ENCODE measurements at places on chromosomes 16 and 17.

DNA sequence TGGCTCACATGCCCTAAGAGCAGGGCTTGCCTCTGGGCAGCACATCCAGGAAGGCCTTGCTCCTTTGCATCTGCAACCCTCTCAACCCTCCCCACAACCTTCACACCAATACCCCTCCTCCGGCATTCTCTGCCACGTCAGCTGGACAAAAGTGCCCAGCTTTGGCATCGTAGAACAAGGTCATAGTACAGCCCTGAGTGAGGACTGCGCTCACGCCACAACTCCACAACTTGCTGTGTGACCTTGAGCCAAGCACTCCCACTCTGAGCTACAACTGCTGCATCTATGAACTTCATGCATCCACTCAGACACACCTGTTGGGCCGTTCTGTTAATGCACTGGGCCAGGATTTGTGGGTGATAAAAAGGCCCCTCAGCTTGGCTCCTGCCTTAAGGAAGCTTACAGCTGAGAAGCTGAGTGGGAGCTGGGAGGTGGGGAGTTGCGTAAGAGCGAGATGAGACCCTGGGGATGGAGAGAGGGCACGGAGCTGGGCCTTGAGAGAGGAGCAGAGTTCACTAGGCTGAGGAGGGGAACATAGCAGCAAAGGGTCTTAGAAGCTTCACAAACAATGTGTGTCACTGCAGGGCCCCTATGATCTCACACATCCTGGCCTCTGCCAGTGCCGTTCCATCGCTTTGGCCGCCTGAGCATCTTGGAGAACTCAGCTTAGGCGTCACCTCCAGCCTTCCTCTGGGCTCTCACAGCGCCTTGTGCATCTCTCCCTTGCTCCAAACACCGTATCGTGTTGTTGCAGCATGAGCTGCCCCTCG, 8.6 kb upstream of the MRC2 start:
- no peak for DNase-seq

GRCh38 chr16:31352376-31353115, 2.4 kb upstream of the ITGAX start:
- DNase-seq: no peak

GRCh38 chr17:80327518-80327917, 66.9 kb downstream of the RNF213 start:
- no peak for DNase-seq

DNA sequence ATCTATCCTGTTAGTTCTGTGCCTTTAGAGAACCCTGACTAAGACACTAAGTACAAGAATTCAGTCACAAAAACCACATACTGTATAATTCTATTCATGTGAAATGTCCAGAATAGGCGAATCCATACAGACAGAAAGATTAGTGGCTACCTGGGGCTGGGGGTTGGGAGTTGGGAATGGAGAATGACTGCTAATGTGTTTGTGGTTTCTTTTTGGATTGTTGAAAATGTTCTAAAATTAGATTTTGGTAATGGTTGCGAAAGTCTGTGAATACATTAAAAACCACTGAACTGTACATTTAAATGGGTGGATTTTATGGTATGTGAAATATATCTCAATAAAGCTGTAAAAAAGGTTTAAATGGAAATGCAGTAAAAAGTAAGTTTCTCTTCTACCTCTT, 80.4 kb upstream of the AKTIP start:
- DNase-seq: no peak

DNA sequence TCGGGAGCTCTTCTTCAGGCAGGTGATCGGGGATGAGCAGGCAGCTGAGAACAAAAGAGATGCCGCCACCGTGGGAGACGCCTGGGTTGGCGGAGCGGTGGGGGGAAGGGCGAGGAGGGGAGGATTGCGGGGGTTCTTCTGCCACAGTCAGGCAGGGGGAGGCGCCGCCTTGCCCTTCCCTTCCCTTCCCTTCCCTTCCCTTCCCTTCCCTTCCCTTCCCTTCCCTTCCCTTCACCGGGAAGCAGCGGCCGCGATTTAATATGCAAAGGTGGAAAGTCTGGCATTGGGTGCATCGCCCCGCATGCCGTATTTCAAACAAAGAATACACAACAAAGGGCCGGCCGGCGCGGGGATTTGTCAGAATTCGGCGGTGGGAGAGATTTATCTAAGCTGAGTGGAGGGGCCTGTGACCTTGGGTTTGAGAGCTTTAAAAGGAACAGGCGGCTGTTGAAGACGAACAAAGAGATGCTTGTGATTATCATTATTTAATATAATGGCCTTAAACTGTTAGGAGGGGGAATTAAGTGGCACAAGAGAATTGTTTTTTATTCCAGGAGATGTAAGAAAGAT, 262.3 kb upstream of the TNRC6C start:
- no peak for DNase-seq

GRCh38 chr16:74743668-74744299, 30.8 kb downstream of the FA2H start:
- DNase-seq: peak; percentile 65

DNA sequence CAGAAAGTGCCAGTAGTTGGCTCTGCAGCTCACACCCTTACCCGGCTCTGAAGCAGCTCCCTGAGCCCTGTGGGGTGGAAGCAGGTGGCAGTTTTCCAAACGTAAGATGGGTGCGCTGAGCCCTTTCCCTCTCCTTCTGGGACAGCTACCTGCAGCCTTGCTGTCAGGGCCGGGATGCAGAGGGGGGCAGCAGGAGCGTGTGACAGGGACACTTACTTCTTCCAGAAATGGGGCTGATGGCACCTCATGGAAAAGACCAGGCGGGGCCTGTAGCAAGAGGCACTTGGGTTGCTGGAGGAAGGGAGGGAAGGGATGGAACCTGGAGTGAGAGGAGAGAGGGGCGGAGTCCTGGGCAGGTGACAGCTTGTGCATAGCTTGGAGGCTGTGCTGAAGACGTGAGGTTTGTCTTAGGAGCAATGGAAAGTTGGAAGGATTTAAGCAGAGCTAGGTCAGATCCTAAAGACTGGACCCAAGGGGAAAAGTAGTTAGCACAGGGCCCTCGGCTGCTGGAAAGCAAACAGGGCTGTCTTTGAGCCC, 216.8 kb upstream of the RPL38 start:
- DNase-seq: no peak

DNA sequence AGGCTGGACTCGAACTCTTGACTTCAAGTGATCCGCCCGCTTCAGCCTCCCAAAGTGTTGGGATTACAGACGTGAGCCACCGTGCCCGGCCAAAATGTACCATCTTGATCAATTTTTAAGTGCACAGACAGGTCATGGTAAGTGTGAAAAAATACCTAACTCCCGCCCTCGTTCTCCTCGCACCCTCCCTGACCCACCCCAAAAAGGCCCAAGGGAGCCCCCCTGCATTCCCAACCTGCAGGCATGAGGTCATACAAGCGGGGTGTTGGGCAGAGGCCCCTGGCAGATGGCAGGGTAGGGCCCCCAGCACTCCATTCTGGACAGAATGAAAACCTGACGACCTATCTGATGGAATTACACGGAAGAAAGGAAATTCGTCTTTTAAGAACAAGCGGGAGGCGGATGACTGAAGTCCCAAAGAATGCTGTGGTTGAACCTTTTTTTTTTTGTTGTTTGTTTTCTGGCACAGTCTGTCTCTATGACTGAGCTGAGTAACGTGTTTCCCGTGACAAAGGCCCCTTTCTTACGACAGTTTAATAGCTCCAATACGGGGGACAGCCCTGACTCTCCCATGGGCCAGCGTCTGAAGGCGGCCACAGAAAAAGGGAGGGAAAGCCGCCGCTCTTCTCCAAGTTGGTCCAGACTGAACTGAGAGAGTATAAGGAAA, 376.4 kb downstream of the SLC39A11 start:
- peak; percentile 93 for DNase-seq

DNA sequence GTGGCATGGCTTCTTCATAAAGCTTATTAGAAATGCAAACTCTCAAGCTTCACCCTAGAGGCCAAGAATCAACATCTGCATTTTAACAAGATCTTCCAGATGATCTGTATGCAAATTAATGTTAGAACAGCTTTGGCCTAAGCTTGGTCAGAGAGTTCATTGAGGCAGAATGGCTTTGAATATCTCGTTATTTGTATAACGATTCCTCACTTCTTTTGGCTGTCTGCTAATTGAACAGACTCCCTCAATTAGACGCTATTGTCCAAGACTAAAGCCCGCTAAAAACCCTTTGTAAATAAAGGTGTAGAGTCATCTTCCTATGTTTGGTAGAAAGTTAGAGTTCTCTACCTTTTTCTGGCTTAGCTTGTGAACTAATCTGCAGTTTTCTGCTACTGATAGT, 1453.7 kb downstream of the CDH8 start:
- DNase-seq: no peak

GRCh38 chr16:52494145-52494544, 52.8 kb downstream of the TOX3 start:
- no peak for DNase-seq

All from iris pigment epithelial cell (primary cell).